ENCODE measurements at places on chromosomes 11 and 22. TPM values are rescaled to one million over a fixed set of nuclear protein-coding genes. Genes with fewer than 3 reads are reported as not detected.

ART1 gene
- total RNA-seq: not detected

DNA sequence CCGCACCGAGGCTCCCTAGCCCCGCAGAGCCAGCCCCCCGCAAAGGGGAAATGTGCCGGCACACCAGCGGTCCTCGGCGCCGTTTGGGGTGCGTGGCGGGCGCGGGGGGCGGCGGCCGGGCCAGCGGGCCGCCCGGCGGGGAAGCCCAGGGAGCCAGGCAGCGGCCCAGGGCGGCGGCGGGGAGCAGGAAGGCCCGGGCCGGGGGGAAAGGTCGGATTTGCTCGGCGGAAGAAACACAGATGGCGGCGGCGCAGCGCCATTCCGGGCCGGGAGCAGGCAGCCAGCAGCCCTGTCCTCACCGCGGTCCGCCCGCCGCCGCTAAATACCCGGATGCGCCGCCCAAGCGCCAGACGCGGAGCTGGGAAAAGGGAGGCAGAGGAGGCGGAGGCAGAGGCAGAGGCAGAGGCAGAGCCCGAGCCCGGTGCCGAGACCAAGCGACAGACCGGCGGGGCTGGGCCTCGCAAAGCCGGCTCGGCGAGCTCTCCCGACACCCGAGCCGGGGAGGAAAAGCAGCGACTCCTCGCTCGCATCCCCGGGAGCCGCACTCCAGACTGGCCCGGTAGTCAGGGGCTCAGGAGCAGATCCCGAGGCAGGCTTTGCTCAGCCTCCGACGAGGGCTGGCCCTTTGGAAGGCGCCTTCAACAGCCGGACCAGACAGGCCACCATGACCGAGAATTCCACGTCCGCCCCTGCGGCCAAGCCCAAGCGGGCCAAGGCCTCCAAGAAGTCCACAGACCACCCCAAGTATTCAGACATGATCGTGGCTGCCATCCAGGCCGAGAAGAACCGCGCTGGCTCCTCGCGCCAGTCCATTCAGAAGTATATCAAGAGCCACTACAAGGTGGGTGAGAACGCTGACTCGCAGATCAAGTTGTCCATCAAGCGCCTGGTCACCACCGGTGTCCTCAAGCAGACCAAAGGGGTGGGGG, 2.6 kb upstream of the GCAT start:
- DNase-seq: peak; percentile 96
- peak overlapping the region; percentile 63 for H3K4me3 ChIP-seq
- H3K36me3 ChIP-seq: no peaks in the 10 kb centered on the region
- peaks cover 49% of the 10 kb centered on the region for H3K4me1 ChIP-seq
- H3K27ac ChIP-seq: peak overlapping the region; percentile 93
- H3K27me3 ChIP-seq: no peaks in the 10 kb centered on the region

DNA sequence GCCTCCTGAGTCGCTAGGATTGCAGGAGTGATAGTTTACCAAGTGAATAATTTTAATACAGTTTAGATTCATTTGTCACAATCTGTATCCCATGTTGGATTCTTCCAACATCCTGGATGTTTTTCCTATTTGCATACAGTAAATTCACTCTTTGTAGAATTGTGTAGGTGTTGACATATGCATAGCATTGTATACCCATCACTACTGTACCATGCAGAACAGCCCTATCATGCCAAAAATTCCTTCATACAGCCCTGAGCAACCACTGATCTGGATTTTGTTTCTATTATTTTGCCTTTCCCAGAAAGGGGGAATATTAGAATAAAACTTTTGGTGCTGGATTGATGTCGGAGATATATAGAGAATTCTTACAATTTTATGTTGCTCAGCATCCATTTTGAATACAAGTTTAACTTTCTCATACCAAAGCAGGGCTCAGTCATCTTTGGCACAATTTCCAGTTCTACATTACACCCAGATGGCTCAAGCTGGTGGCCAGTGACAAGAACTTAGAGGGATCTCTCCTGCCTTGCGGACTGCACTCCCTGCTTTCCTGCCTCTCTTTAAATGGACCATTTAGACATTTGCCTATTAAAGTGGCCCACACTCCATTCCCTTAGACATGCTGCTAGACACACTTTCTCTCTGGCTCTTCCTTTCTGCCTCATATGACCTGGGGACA, 45.4 kb upstream of the CFAP300 start:
- H3K27me3 ChIP-seq: no peaks in the 10 kb centered on the region
- no peak for DNase-seq
- H3K36me3 ChIP-seq: peaks cover 16% of the 10 kb centered on the region
- no peak overlapping the region for H3K4me3 ChIP-seq

SLC5A4 gene
- total RNA-seq: not detected

ARSA gene
- total RNA-seq: 22.8 TPM
